Naive thymus-derived CD8-positive, alpha-beta T cell (primary cell): ENCODE measurements at places on chromosomes 3 and 15. TPM values are rescaled to one million over a fixed set of nuclear protein-coding genes. Genes with fewer than 3 reads are reported as not detected.

Gene SLC24A5
- not detected for total RNA-seq

Gene CLDN16
- not detected for total RNA-seq

- H3K27ac ChIP-seq: no peak overlapping the region
- peaks cover 12% of the 10 kb centered on the region for H3K27me3 ChIP-seq
- H3K36me3 ChIP-seq: no peaks in the 10 kb centered on the region
- H3K4me3 ChIP-seq: no peak overlapping the region
- DNase-seq: no peak
These were observed 149.3 kb upstream of the ATP11B start for GRCh38 chr3:182644013-182644412.

Gene CSTA
- not detected for total RNA-seq

DNA sequence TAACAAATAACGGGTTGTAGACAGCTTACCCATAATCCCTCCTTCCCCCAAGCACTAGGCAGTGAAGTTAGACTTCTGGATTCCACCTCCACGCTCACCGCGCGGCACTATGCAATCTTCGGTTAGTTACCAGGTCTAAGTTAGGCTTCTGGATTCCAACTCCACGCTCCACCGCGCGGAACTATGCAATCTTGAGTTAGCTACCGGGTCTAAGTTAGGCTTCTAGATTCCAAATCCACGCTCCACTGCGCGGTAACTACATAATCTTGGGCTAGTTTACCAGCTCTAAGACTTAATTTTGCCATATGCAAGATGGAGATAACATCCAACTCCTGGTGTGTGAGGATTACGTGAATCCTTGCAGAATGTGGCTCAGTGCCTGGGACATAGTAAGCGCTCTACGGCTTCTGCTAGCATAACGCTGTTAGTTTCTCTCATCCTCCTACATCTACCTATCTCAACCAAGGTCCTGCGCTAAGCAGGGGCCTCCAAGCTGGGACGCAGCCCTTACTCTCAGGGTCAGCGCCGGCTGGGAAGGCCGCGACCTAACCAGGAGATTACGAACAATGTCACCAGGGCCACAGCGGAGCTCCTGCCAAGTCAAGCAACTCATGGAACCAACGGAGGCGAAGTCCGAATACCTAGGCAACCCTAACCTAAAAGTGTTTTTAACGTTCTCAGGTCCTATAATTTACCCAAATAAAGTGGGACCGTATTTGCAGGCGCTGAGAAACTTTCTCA is 497 bp upstream of the RPLP1 start:
- peaks cover 39% of the 10 kb centered on the region for H3K36me3 ChIP-seq
- H3K27me3 ChIP-seq: no peaks in the 10 kb centered on the region
- H3K27ac ChIP-seq: peak overlapping the region; percentile 95
- peak overlapping the region; percentile 93 for H3K4me3 ChIP-seq
- no peak for DNase-seq

Gene ZNF80
- total RNA-seq: 1.7 TPM
